Smooth muscle cell of the coronary artery (primary cell): ENCODE measurements at places on chromosomes 5 and 9. TPM values are rescaled to one million over a fixed set of nuclear protein-coding genes. Genes with fewer than 3 reads are reported as not detected.

WDR36 gene
- total RNA-seq: 39.6 and 41.1 TPM in 2 replicates

SLC44A1 gene
- total RNA-seq: 40.9 and 76.6 TPM in 2 replicates

KIF24 gene
- total RNA-seq: 0.35 and 0.68 TPM in 2 replicates

LTC4S gene
- total RNA-seq: 1.3 and 1.8 TPM in 2 replicates

ANKDD1B gene
- 0.23 and 0.30 TPM in 2 replicates for total RNA-seq

TTF1 gene
- 8.4 and 8.5 TPM in 2 replicates for total RNA-seq

NFIL3 gene
- total RNA-seq: 4.7 and 27.3 TPM in 2 replicates

ASPN gene
- 12.5 and 13.0 TPM in 2 replicates for total RNA-seq

RPL35 gene
- total RNA-seq: 3,385 and 4,079 TPM in 2 replicates

PCDHA9 gene
- total RNA-seq: under 0.01 and 0.23 TPM in 2 replicates

CAMK2A gene
- 0.08 and 0.35 TPM in 2 replicates for total RNA-seq

GLRA1 gene
- not detected in 2 replicates for total RNA-seq

TMC1 gene
- total RNA-seq: 0.68 and 1.3 TPM in 2 replicates

ORM2 gene
- not detected in 2 replicates for total RNA-seq

HSPB3 gene
- total RNA-seq: 0.45 and 1.6 TPM in 2 replicates

SH3GL2 gene
- total RNA-seq: not detected in 2 replicates

ADAMTSL2 gene
- total RNA-seq: under 0.01 and 0.12 TPM in 2 replicates

GABRA6 gene
- not detected in 2 replicates for total RNA-seq

CYLC2 gene
- not detected in 2 replicates for total RNA-seq

FAM221B gene
- not detected in 2 replicates for total RNA-seq

PCDHB6 gene
- total RNA-seq: 0.08 TPM in 1 of 2 replicates, not detected in the other

TXNDC8 gene
- not detected in 2 replicates for total RNA-seq

SPINK13 gene
- not detected in 2 replicates for total RNA-seq

SPINK1 gene
- total RNA-seq: 0.68 TPM in 1 of 2 replicates, not detected in the other

PCDHB9 gene
- total RNA-seq: 0.12 and 0.30 TPM in 2 replicates

ROPN1L gene
- total RNA-seq: 0.15 TPM in 1 of 2 replicates, not detected in the other

IFNA17 gene
- total RNA-seq: not detected in 2 replicates

TMEM174 gene
- not detected in 2 replicates for total RNA-seq

LHFPL2 gene
- total RNA-seq: 41.5 and 94.9 TPM in 2 replicates

GABBR2 gene
- total RNA-seq: 0.23 TPM in 1 of 2 replicates, not detected in the other
